ENCODE measurements at places on chromosomes 16 and 17. TPM values are rescaled to one million over a fixed set of nuclear protein-coding genes. Genes with fewer than 3 reads are reported as not detected.
A peak's percentile ranks its signal among the peaks of the same experiment; 100 is the strongest.

GRCh38 chr17:58242171-58242784 lies 3.9 kb downstream of the LPO start:
- no peak overlapping the region for H3K4me3 ChIP-seq
- no peaks in the 10 kb centered on the region for H3K36me3 ChIP-seq
- no peak for DNase-seq

The CNGB1 gene
- polyA plus RNA-seq: not detected

DNA sequence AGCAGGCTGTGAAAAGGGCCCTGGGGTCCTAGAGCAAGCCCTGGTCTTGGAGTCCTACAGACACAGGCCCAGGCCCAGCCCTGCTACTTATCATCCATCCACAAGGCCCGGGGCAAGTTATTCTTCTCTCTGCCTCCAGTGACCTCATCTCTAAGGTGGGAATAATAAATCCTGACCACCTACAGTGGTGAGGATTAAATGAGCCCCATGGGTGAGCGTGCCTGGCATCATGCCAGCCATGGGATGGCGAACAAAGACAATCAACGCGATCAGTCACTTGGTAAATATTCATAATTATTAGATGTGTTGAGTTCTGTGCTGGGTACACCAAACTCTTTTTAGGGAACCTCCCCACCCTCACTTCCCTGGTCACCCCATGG lies 5.5 kb downstream of the KRT15 start:
- peaks cover 35% of the 10 kb centered on the region for H3K27me3 ChIP-seq
- H3K36me3 ChIP-seq: no peaks in the 10 kb centered on the region
- H3K27ac ChIP-seq: no peak overlapping the region

- H3K4me1 ChIP-seq: peaks cover 7% of the 10 kb centered on the region
- DNase-seq: no peak
- H3K4me3 ChIP-seq: no peak overlapping the region
- no peak overlapping the region for H3K27ac ChIP-seq
- H3K27me3 ChIP-seq: peaks cover 7% of the 10 kb centered on the region
- H3K36me3 ChIP-seq: no peaks in the 10 kb centered on the region
Measured at GRCh38 chr17:79919164-79919585, 79.9 kb upstream of the CBX4 start.

GRCh38 chr16:55842369-55843104 lies 9.6 kb upstream of the CES1 start:
- H3K36me3 ChIP-seq: no peaks in the 10 kb centered on the region
- peaks cover 17% of the 10 kb centered on the region for H3K27me3 ChIP-seq
- no peak overlapping the region for H3K4me3 ChIP-seq
- no peaks in the 10 kb centered on the region for H3K4me1 ChIP-seq
- H3K27ac ChIP-seq: no peak overlapping the region
- DNase-seq: no peak

The CDH3 gene
- polyA plus RNA-seq: not detected

The TMEM231 gene
- 0.21 TPM for polyA plus RNA-seq

The PABPN1L gene
- not detected for polyA plus RNA-seq

GRCh38 chr17:38868817-38869525 lies 887 bp upstream of the LASP1 start:
- peaks cover 75% of the 10 kb centered on the region for H3K4me1 ChIP-seq
- peak overlapping the region; percentile 99 for H3K27ac ChIP-seq
- DNase-seq: peak; percentile 87
- peaks cover 5% of the 10 kb centered on the region for H3K36me3 ChIP-seq

DNA sequence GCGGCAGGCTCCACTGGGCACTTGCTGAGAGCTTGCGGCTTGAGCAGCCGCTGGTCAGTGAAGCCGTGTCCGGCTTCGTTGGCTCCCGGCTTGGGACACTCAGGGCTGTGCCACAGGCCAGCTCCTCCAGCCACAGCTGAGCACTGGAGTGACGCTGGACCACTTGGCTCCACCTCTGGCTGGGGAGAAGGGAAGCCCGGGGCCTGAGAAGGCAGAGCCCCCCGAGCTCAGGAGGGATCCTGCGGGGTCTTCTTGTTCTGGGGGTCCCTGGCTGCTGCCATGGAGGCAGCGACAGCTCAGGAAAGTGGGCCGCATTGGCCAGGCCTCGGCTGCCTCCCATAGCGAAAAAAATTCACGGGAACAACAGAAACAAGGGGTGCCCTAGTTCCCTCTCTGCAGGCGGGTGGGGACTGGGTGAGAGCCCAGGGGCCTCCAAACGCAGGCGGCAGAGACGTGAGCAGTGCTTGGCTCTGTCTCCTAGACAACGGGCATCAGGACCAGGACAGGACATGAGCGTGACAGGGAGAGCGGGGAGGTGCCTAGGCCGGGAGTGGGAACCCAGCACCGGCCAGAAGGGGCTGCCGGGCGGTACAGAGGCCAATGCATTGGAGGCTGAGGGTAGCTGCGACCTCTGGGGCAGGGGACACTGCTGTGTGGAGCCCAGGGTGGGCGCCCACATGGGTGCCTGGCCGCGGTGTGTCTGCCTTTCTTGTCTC lies 37.7 kb downstream of the SLC7A5 start:
- H3K36me3 ChIP-seq: no peaks in the 10 kb centered on the region
- H3K27me3 ChIP-seq: no peaks in the 10 kb centered on the region
- H3K4me3 ChIP-seq: no peak overlapping the region
- H3K4me1 ChIP-seq: peaks cover 12% of the 10 kb centered on the region
- H3K27ac ChIP-seq: peak overlapping the region; percentile 85

- DNase-seq: peak; percentile 60
- no peaks in the 10 kb centered on the region for H3K27me3 ChIP-seq
- no peak overlapping the region for H3K27ac ChIP-seq
Measured at GRCh38 chr17:44865231-44865660, 17.6 kb downstream of the HIGD1B start.

GRCh38 chr16:15974057-15974456 lies 24.6 kb downstream of the ABCC1 start:
- H3K4me1 ChIP-seq: peaks cover 41% of the 10 kb centered on the region
- no peak overlapping the region for H3K4me3 ChIP-seq
- peaks cover 38% of the 10 kb centered on the region for H3K36me3 ChIP-seq
- DNase-seq: no peak
- H3K27me3 ChIP-seq: no peaks in the 10 kb centered on the region

GRCh38 chr17:32656886-32657285 lies 170.1 kb downstream of the CDK5R1 start:
- H3K27me3 ChIP-seq: peaks cover 13% of the 10 kb centered on the region
- H3K4me1 ChIP-seq: no peaks in the 10 kb centered on the region
- no peak overlapping the region for H3K27ac ChIP-seq
- H3K4me3 ChIP-seq: no peak overlapping the region

- no peaks in the 10 kb centered on the region for H3K27me3 ChIP-seq
- no peak overlapping the region for H3K4me3 ChIP-seq
- H3K27ac ChIP-seq: no peak overlapping the region
- H3K4me1 ChIP-seq: no peaks in the 10 kb centered on the region
- DNase-seq: no peak
Measured at GRCh38 chr16:6684076-6684673, 648.5 kb upstream of the RBFOX1 start.

The HOXB6 gene
- not detected for polyA plus RNA-seq

DNA sequence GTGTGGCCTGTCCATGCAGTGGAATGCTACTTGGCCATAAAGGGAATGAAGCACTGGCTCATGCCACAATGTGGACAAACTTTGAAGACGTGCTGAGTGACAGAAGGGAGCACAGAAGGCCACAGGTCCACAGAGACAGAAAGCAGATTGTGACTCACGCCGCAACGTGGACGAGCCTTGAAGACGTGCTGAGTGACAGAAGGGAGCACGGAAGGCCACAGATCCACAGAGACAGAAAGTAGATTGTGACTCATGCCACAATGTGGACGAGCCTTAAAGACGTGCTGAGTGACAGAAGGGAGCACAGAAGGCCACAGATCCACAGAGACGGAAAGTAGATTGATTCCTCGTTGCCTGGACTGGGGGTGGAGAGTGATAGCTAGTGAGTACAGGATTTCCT lies 19.2 kb downstream of the ZC3H18 start:
- peaks cover 25% of the 10 kb centered on the region for H3K4me1 ChIP-seq
- H3K36me3 ChIP-seq: peaks cover 13% of the 10 kb centered on the region
- H3K4me3 ChIP-seq: no peak overlapping the region

DNA sequence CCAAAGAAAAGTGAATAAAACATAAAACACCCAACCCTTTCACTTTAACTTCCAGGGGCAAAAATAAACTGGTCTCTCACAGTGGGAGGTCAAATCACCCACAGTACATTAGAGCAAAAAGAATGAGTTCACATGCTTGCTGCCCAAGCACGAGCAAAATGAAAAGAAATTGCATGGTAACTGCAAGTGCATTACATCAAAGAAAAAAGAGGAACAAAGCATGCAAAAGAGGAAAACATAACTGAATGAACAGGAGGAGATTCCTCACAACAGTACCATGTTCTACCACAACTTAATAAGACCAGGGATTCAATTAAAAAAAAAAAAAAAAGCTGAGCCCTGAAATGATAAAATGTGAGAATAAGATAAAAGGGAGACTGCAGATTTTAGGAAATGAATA lies 12.3 kb downstream of the DNAH2 start:
- H3K4me1 ChIP-seq: peaks cover 11% of the 10 kb centered on the region
- no peak for DNase-seq
- H3K36me3 ChIP-seq: no peaks in the 10 kb centered on the region
- no peak overlapping the region for H3K27ac ChIP-seq
- H3K4me3 ChIP-seq: no peak overlapping the region

GRCh38 chr16:9658586-9658985 lies 523.6 kb downstream of the GRIN2A start:
- H3K27ac ChIP-seq: no peak overlapping the region
- no peak for DNase-seq
- H3K4me1 ChIP-seq: no peaks in the 10 kb centered on the region
- H3K4me3 ChIP-seq: no peak overlapping the region
- no peaks in the 10 kb centered on the region for H3K36me3 ChIP-seq
- peaks cover 12% of the 10 kb centered on the region for H3K27me3 ChIP-seq

- peak overlapping the region; percentile 66 for H3K4me3 ChIP-seq
- H3K4me1 ChIP-seq: peaks cover 20% of the 10 kb centered on the region
- no peak for DNase-seq
- H3K27ac ChIP-seq: no peak overlapping the region
Measured at GRCh38 chr17:43900858-43901754, 6.2 kb downstream of the MPP2 start.

DNA sequence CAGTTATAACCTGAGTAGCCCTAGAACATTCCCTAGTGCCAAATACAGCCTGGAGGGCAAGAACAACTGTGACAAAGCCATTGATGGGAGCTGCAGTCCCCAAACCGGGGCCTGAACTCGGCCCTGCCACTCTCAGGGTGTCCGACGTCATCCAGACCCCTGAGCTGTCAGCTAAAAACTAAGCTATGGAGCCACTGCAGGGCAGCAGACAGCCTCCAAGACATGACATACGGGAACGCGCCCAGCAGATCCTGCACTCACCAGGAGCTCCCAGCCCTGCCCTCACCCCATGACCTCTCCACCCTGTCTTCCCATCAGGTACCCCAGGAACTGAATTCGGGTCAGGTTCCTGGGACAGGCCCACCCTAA lies 28.4 kb downstream of the KDM8 start:
- peak overlapping the region; percentile 89 for H3K4me3 ChIP-seq
- no peak for DNase-seq
- H3K27ac ChIP-seq: peak overlapping the region; percentile 100
- peaks cover 89% of the 10 kb centered on the region for H3K4me1 ChIP-seq
- H3K27me3 ChIP-seq: no peaks in the 10 kb centered on the region

DNA sequence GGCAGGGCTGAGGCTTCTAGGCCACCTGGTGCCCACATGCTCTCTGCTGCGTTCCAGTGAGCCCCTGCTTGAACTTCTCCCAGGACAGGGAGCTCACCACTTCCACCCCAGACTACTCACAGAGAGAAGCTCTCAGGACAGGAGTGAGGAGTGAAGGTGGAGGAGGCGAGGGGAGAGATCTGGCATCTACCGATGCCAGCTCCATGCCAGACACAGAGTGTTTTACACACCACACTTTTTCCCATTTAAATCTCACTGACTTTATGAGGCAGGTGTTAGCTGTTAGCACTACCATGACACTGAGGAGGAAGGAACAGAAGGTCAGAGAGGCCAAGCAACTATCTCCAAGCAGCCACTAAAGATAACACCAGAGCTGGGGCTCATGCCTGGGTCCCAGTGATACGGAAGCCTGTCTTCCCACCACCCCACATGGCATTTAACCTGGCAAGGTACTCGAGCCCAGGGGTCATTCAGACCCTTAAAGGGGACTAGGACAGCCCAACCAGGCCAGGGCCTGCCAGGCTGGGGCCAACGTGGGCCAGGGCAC lies 6.8 kb downstream of the FAM83G start:
- no peak overlapping the region for H3K27ac ChIP-seq
- no peak overlapping the region for H3K4me3 ChIP-seq
- H3K36me3 ChIP-seq: peaks cover 8% of the 10 kb centered on the region
- H3K4me1 ChIP-seq: peaks cover 42% of the 10 kb centered on the region
- no peaks in the 10 kb centered on the region for H3K27me3 ChIP-seq

GRCh38 chr17:19897903-19898302 lies 30.2 kb upstream of the ULK2 start:
- H3K4me3 ChIP-seq: no peak overlapping the region
- DNase-seq: no peak
- H3K27me3 ChIP-seq: no peaks in the 10 kb centered on the region
- no peaks in the 10 kb centered on the region for H3K4me1 ChIP-seq

The RNF112 gene
- not detected for polyA plus RNA-seq

DNA sequence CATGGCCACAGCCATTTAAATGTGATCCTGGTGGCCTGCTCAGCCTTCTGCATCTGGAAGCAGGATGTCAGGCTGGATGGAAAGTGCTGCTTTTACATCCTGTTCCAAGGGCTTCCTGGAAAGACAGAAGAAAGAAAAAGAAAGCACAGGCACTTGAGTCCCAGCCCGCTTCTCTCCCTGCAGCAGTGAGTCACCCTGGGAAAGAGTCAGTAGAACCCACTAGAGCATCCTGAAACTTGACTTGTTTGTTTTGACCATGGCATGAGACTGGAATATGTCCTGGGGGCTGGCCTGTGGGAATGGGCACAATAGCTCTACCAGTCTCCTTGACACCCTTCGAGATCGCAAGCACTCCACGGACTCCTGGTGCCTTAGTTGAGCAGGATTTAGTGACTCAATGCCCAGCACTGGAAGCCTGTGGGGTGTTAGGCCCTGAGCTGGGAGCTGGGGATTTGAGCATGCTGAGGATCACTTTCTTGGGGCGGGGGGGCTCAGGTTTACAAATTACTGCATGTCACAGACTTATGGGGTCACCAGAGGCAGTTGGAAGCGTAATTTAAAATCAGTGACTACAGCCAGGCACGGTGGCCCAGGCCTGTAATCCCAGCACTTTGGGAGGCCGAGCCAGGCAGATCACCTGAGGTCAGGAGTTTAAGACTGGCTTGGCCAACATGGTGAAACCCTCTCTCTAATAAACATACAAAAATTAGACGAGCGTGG lies 22.1 kb upstream of the GNA13 start:
- no peaks in the 10 kb centered on the region for H3K36me3 ChIP-seq
- H3K27ac ChIP-seq: no peak overlapping the region
- no peak for DNase-seq
- no peaks in the 10 kb centered on the region for H3K27me3 ChIP-seq
- H3K4me1 ChIP-seq: no peaks in the 10 kb centered on the region

- DNase-seq: no peak
- no peaks in the 10 kb centered on the region for H3K27me3 ChIP-seq
- no peaks in the 10 kb centered on the region for H3K36me3 ChIP-seq
- peak overlapping the region; percentile 90 for H3K27ac ChIP-seq
- H3K4me1 ChIP-seq: peaks cover 4% of the 10 kb centered on the region
Measured at GRCh38 chr17:69637446-69638156, 223.1 kb downstream of the MAP2K6 start.

The B4GALNT2 gene
- not detected for polyA plus RNA-seq

GRCh38 chr17:81831957-81832607 lies 1.0 kb downstream of the MCRIP1 start:
- peak overlapping the region; percentile 98 for H3K27ac ChIP-seq
- H3K4me1 ChIP-seq: peaks cover 29% of the 10 kb centered on the region
- DNase-seq: peak; percentile 36
- H3K27me3 ChIP-seq: no peaks in the 10 kb centered on the region
- no peaks in the 10 kb centered on the region for H3K36me3 ChIP-seq

The NPIPA2 gene
- polyA plus RNA-seq: not detected

The KRTAP3-2 gene
- not detected for polyA plus RNA-seq

Measured in naive B cell (primary cell).